ENCODE measurements at places on chromosomes 7 and 10.

- DNase-seq: no peak
Measured at GRCh38 chr10:70206762-70207161, 26.5 kb downstream of the PPA1 start.

DNA sequence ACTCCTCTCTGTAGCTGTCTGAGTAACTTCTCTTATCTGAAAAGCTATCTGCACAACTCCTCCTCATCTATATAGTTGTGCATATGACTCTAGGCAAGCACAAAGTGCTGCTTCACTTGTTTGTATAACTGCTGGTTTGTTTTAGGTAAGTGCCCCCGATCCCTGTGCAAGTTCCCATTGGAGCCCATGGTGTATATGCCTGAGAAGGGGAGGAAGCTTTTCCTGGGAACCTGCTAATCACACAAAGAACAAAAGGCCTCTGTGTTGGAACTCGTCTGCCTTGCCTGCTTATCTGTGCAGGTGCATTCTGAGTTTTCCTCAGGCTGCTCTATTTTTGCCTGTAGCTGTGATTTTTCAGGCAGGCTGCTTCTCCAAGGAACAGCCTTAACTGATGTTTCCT lies 23.2 kb upstream of the PHF14 start:
- DNase-seq: no peak

DNA sequence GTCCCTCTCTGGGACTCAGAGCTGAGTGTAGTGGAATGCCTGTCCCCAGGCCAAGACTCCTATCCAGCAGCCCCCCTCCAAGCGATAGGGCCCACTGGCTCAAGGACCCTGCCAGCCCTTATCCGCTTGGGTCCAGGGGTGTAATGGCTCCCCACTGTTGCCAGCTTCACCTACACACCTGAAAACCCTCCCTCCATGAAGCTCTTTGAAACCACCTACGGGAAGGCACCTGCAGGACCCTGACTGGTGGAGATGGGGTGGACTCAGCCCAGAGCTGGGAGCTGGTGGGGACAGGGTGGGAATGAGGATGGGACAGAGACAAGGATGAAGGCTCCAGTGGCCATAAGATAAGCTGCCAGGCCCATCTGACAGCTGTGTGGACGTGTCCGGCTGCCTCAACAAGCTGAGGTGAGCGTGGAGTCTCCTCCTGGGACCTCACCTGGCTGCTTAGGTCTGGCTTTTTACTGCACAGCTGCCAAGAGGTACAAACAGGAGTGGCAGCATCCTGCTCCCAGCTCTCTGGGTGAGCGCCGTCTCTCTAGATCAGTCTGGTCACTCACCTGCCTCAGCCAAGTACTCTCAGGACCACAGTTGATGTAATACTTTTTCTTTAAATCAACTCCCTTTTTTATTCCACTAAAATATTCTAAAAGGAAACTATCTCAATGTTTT lies 41.9 kb downstream of the DRGX start:
- DNase-seq: no peak

GRCh38 chr10:78359640-78360091 lies 326.0 kb downstream of the RPS24 start:
- no peak for DNase-seq

- no peak for DNase-seq
Measured at GRCh38 chr7:107480932-107481331, 11.1 kb downstream of the GPR22 start.

DNA sequence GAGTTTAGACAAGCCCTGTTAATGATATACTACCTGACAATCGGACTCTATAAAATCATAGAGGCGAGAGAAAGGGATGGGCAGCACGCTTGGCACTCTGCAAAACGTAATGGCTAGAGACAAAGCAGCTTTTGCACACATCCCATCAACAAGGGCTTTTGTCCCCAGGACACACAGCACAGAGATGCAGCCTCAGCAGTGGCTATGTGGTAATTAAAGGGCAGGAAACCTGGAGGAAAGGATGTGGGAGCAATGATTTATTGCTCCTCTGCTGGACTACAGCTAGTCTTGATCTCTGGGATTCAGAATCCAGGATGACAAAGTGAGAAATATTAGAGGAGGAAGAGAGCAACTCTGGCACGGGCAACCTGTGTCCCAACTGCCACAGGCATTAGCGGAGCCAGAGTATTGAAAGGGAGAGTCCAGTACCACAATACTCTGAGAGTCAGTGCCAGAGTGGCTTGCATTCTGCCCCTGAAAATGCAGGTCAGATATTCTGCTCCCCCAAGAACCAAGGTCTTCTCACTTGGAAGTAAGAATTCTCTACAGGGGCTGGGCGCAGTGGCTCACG lies 96.5 kb downstream of the ARMH3 start:
- DNase-seq: no peak
